GM23248 (cell line): ENCODE measurements at places on chromosomes 3 and 15.

GRCh38 chr15:100740138-100740537 lies 137.7 kb downstream of the ASB7 start:
- H3K4me3 ChIP-seq, result no peak overlapping the region
- no peaks in the 10 kb centered on the region for H3K27me3 ChIP-seq
- no peak overlapping the region for H3K27ac ChIP-seq

GRCh38 chr3:175005193-175005592 lies 146.1 kb downstream of the NAALADL2 start:
- H3K4me3 ChIP-seq, result peak overlapping the region; percentile 37
- H3K4me1 ChIP-seq, result peaks cover 49% of the 10 kb centered on the region
- DNase-seq, result peak; percentile 14
- no peaks in the 10 kb centered on the region for H3K27me3 ChIP-seq
- no peaks in the 10 kb centered on the region for H3K36me3 ChIP-seq
- H3K27ac ChIP-seq, result peak overlapping the region; percentile 55

- no peaks in the 10 kb centered on the region for H3K27me3 ChIP-seq
- H3K4me3 ChIP-seq, result peak overlapping the region; percentile 44
- DNase-seq, result peak; percentile 96
These were observed 22.8 kb downstream of the MYO1E start for GRCh38 chr15:59349680-59350420.

DNA sequence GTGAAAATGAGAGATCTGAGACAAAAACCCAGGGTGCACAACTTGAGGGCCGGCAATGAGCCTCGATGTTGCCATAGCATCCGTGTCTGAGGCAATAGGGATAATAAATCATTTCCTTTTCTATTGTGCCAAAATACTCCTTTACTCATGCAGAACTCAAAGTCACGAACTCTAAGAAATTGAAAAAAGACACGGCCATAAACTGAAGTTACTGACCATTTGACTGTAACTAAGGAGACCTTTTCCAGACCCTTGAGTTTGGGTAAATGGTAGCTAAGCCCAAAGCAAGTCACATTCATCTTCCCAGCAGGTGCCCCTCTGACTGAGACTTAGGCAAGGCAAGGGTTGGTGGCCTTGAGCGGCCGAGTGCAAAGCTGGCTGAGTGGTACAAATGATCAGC lies 141.2 kb upstream of the SLCO3A1 start:
- no peak for DNase-seq
- no peak overlapping the region for H3K27ac ChIP-seq
- H3K36me3 ChIP-seq, result no peaks in the 10 kb centered on the region
- no peak overlapping the region for H3K4me3 ChIP-seq

DNA sequence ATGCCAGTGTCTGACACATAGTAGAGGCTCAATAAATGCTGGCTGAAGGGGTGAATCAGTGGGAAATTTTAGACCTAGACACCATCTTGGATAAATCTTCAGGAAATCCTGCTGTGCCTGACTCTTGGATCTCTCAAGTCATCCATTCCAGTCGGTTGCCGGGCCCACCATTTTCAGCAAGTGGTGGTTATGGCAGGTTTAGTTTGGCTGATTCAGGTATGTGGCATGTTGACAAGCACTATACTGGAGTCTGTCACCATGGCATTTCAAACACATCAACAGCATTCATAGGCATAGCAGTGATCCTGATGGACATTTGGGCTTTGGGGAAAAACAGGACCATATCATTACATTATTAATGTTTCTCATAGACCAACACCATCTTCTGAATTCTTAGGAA lies 25.7 kb upstream of the APH1B start:
- H3K36me3 ChIP-seq, result 0 out of 2 replicates have a peak, but pooled peaks cover 5% of the 10 kb centered on the region
- H3K27me3 ChIP-seq, result no peaks in the 10 kb centered on the region
- peak; percentile 11 for DNase-seq

GRCh38 chr15:73885954-73886700 lies 12.8 kb downstream of the TBC1D21 start:
- H3K36me3 ChIP-seq, result no peaks in the 10 kb centered on the region
- DNase-seq, result no peak
- H3K27ac ChIP-seq, result no peak overlapping the region
- H3K27me3 ChIP-seq, result peaks cover 29% of the 10 kb centered on the region
- no peaks in the 10 kb centered on the region for H3K4me1 ChIP-seq

GRCh38 chr3:14230729-14231128 lies 52.1 kb downstream of the LSM3 start:
- no peak overlapping the region for H3K4me3 ChIP-seq
- H3K27ac ChIP-seq, result no peak overlapping the region
- no peak for DNase-seq
- H3K27me3 ChIP-seq, result no peaks in the 10 kb centered on the region

DNA sequence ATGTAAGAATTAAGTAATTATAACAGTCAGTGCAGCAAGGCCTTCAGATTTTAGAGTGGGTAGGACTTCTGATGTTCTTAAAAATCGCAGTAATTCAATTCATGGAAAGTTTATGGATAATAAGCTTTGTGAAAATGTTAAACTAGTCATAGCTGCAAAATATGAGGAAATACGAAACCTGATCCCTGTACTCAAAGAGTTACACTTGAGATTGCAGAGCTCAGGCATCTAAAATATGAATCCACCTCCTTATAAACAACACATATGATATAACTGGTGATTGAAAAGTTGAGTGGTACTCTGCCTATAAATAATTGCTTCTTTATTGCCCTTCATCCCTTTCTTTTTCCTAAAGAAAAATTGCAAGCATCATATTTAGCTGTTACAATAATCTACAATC lies 473.3 kb downstream of the OTOL1 start:
- H3K4me3 ChIP-seq, result no peak overlapping the region
- H3K36me3 ChIP-seq, result no peaks in the 10 kb centered on the region
- no peak overlapping the region for H3K27ac ChIP-seq
- H3K27me3 ChIP-seq, result no peaks in the 10 kb centered on the region

- no peaks in the 10 kb centered on the region for H3K36me3 ChIP-seq
- H3K27ac ChIP-seq, result no peak overlapping the region
- DNase-seq, result no peak
- H3K27me3 ChIP-seq, result peaks cover 9% of the 10 kb centered on the region
- H3K4me1 ChIP-seq, result no peaks in the 10 kb centered on the region
These were observed 26.7 kb downstream of the SLC6A1 start for GRCh38 chr3:11019116-11019819.

DNA sequence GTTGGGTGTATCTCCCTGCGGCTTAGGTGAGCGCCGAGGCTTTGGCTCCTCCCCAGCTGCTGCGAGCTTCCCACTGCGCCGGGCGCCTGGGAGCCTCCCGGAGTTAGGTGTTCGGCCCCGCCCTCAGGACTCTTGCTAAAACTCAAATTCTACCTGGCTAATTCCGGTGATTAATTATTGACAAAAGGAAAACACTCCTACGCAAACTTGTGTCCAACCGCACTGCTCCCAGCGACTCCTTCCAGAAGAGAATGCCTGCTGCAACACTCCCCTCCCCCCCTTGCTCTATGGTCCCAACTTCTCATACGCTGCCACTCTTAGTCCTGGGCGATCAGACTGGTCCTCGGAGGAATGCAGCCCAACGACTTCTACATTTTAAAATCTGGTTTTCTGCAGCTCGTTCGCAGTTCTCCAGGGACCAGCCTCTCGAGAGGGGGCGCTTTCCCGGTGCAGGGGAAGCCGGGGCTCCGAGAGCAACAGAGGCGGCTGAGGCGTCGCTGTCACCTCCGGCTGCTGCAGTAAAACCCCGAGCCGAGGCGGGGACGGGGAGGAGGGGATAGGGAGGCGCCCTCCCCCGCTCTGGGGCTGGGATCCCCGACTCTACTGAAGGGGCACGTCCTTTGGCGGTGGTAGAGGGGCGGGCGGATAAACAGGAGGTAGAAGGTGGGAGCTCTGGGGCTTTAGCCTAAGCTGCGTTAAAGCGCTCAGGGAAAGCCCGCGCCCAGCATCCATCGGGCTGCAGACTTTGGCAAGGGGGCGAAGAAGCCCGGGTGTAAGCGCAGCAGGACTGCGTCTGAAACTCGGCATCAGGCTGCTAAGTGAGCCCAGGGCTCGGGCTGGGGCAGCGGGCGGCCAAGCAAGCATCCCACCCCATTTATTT lies at the start of gene SPTSSB:
Gene SPTSSB (minus strand): TSS at position 77 of the 880 bp plus-strand sequence. CDS start 25,194 bp downstream, outside the sequence.
- 0 out of 2 replicates have a peak, but pooled peaks cover 6% of the 10 kb centered on the region for H3K4me1 ChIP-seq
- H3K27ac ChIP-seq, result no peak within 1 kb of the TSS
- DNase-seq, result peak; percentile 47
- peaks cover 67% of the 10 kb centered on the region for H3K27me3 ChIP-seq
- no peaks in the 10 kb centered on the region for H3K36me3 ChIP-seq
- H3K4me3 ChIP-seq, result peak within 1 kb of the TSS; percentile 66

GRCh38 chr3:16448639-16449070 lies 64.8 kb downstream of the RFTN1 start:
- H3K27me3 ChIP-seq, result no peaks in the 10 kb centered on the region
- H3K4me3 ChIP-seq, result peak overlapping the region; percentile 42
- peak overlapping the region; percentile 79 for H3K27ac ChIP-seq
- peak; percentile 98 for DNase-seq
- H3K4me1 ChIP-seq, result peaks cover 38% of the 10 kb centered on the region
- H3K36me3 ChIP-seq, result no peaks in the 10 kb centered on the region; the same call in 1 of the 2 replicates

DNA sequence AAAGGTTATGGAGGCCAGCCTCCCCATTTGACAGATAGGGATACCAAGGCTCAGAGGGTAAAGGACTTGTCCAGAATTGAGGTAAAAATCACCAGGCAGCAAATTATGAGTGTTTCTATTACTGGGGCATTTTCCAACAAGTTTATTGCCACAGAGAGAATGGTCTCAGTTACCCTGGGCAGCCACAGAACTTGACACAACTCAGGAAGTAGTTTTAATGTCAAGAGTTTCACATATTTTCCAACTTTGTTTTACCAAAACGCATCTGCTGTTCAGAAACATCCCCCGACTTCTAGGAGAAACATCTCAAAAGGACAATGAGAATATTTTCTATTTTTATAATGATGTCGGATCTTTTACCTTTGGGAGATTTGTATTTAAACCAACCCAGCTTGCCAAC lies 107.5 kb upstream of the MRPS22 start:
- no peaks in the 10 kb centered on the region for H3K36me3 ChIP-seq
- H3K27me3 ChIP-seq, result no peaks in the 10 kb centered on the region
- H3K27ac ChIP-seq, result no peak overlapping the region
- peaks cover 9% of the 10 kb centered on the region for H3K4me1 ChIP-seq

DNA sequence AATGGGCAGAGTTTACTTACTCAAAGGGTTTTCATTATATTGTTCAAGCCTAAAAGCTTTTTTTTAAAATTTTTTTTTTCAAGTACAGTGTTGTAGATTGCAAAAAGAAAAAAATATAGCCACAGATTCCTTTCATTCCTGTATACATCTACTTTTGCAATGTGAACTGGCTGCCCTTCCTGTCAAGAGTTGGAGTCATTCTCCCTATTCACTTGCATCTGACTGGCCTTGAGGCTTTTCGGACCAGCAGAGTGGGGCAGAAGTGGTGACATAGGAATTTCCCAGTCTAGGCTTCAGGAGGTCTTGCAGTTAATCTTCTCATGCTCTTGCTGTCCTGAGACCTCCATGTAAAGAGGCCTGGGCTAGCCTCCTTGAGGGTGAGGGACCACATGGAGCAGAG lies 218.3 kb upstream of the CFAP20DC start:
- H3K27me3 ChIP-seq, result no peaks in the 10 kb centered on the region
- DNase-seq, result peak; percentile 64
- H3K4me1 ChIP-seq, result peaks cover 51% of the 10 kb centered on the region
- H3K36me3 ChIP-seq, result no peaks in the 10 kb centered on the region
- H3K4me3 ChIP-seq, result no peak overlapping the region

DNA sequence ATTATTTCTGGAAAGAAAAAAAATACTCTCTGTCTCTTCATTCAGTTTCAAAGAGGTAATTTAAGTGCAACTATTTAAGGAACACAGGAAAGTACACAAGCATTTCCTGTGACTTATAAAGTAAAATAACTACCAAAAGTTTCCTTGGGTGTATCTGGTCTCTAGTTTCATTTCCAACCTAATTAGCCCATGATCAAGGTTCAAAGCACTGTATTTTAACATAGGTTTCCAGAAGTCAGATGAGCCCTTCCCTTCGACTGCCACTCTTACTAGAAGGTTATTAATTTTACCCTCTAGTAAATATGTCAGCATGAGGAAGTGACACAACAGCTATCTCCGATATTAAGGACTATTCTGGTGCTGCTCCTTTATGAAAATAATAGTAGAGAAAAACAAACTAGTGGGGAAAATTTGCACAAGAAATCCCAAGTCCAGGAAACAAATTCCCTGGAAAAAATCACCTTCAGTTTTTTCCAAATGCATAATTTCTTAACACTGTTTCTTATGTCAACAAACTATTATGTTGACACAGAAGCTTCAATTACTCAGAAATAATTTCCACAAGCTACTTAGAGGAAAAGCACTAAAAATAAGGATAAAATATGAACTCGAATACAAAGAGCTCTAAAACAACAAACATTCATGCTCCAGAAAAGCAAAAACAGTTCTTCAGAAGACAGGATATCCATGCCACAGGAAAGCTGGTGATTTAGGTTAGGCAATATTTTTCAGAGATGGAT lies 35.3 kb downstream of the CCPG1 start:
- no peaks in the 10 kb centered on the region for H3K4me1 ChIP-seq
- no peak overlapping the region for H3K4me3 ChIP-seq
- H3K36me3 ChIP-seq, result peaks cover 54% of the 10 kb centered on the region

DNA sequence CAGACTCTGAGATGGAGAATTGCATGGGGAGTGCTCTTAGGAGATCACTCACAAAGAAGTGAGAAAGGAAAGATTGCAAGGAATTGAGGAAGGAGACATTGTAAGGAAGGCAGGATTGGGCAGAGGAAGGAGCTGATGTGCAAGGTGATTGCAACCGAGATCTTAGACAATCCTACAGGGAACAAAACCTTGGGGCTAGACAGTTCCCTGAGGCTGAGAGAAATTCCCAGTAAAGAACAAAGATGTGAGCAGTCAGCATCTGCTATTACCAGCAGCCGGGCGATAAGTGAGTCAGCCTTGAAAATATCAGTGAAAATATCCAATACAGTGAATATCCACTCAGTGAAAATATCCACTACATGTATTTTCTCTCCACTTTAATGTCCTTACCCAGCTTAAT lies 143.6 kb upstream of the TBC1D5 start:
- no peak for DNase-seq
- H3K4me1 ChIP-seq, result no peaks in the 10 kb centered on the region
- 0 out of 2 replicates have a peak, but pooled peaks cover 5% of the 10 kb centered on the region for H3K27me3 ChIP-seq
